Femur (tissue), 1 donor: ENCODE measurements at places on chromosomes 2 and 18.

- DNase-seq: no peak
Observed at GRCh38 chr2:200624026-200624425, 38.2 kb downstream of the AOX1 start.

GRCh38 chr18:63262369-63263335, 56.9 kb downstream of the BCL2 start:
- peak; percentile 58 for DNase-seq

DNA sequence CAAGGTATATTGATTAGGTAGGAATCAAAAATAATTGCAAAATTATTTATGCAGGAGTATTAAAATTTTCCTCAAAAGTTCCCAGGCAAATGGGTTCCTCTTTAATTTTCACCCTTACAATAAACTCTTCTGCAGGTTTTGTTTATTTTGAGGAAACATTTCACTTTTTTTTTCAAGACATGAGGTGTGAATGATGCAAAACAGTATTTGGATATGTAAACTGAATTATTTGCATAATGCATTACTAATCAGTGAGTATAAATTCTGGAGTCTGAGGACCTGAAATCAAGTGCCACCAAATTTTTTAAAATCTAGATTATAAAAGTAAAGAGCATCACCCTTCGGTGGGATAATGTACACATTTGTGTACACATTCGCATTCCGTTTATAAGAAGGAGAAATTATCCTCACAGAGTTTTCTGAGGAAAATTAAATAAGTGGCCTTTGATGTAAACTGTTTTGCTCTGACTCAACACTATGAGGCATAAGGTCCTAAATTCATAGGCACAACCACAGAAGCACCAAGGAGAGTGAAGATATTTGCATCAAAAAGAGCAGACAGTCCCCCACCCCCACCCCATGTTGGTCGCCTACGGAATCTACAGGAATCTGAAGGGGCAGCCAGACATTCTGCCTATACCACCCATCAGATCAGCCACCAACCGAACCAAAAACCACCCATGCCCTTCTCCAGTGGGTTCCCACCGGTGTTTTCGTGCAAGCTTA, 33.1 kb downstream of the BCL11A start:
- no peak for DNase-seq

DNA sequence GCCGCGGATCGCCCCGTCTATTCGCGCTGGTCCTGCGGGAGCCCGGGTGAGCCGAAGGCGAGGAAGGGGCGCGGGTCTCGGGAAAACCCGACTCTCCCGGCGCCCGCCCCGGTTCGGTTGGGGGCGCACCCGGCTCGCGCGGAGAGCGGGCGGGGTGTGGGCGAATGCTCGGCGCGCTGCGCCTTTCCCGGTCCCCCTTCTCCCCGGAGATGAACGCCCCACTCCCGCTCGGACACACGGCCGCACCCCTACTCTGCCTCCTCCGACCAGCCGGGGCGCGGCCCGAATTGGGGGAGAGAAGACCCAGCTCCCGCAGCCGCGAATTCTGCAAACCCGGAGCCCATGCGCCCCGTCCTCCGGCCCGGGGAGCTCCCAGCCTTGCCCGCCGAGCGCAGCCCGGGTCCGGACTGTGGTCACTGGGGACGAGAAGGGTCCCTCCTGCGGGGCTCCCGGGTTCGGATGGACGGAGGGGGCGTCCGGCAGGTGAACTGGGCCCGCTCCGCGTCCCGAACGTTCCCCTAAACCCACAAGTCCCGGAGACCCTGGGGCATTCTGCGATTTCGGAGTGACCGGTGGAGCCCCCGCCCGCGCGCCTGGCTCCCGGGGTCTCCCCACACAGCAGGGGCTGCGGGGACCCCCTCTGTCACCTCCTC, 734 bp downstream of the KCNG2 start:
- DNase-seq: no peak

- DNase-seq: no peak
Observed at GRCh38 chr2:159468257-159468656, 148.1 kb downstream of the BAZ2B start.

- no peak for DNase-seq
Observed at GRCh38 chr18:57063601-57064103, 83.2 kb upstream of the BOD1L2 start.

DNA sequence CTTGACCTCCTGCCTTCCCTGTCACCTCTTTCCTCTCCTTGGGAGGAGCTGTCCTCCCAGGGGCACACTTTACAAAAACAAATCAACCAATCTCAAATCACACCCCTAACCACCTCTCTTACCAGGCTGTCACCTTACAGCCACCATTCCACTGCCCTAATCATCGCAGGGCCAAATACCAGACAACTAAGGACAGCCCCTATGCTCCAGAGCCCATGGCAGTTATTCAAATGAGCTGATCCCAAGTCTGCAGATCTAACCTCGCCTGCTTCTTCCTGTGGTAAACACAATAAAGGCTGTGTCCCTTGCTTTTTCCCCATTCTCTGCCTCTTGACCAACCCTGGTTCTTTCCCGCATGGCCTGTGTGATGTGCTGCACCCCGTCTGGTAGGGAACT, 154.2 kb upstream of the CNTNAP5 start:
- DNase-seq: no peak

GRCh38 chr18:45439851-45440645, 175.2 kb upstream of the SLC14A2 start:
- no peak for DNase-seq

DNA sequence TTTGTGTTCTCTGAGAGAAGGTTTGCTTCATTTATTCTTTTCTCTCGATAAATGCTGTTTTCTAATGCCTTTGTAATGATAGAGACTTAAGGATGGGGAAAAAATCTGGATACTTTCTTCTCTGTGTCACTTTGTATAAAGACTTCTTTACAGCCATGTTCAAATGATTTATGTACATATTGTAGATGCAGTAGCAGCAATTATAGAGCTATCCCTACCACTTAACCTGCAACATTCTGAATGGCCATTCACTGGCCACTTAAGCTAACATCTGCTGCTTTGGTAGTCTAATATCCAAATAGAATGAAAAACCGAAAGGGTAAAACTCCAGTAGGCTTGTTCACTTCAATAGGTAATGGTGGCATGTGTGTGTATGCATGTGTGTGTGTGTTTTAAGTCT, 97.8 kb downstream of the CSRNP3 start:
- DNase-seq: no peak

GRCh38 chr2:205759257-205759656, 77.0 kb downstream of the NRP2 start:
- DNase-seq: no peak

- peak; percentile 51 for DNase-seq
Observed at GRCh38 chr18:2906704-2907549, 60.1 kb downstream of the EMILIN2 start.

GRCh38 chr2:10414591-10414990, 33.5 kb downstream of the ODC1 start:
- DNase-seq: peak; percentile 64

GRCh38 chr18:23683671-23684070, 5.6 kb upstream of the LAMA3 start:
- DNase-seq: no peak

DNA sequence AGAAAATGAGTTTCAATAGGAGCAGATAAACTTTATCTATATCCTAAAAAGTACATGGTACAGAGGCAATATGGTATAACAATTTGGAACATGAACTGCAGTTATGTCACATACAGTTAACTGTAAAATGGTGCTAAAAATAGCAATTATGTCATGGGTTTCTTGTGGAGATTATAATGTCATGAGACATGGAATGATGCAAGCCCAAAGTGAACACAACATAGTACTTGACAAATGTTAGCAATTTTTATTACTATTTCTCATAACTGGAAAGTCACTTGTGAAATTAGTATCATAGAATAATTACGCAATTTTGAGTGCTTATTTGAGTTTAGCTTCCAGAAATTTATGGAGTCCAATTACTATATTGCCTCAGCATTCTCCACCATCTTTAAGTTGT, 1263.4 kb downstream of the DSC3 start:
- DNase-seq: no peak

- no peak for DNase-seq
Observed at GRCh38 chr2:39159283-39159682, 38.4 kb upstream of the SOS1 start.

DNA sequence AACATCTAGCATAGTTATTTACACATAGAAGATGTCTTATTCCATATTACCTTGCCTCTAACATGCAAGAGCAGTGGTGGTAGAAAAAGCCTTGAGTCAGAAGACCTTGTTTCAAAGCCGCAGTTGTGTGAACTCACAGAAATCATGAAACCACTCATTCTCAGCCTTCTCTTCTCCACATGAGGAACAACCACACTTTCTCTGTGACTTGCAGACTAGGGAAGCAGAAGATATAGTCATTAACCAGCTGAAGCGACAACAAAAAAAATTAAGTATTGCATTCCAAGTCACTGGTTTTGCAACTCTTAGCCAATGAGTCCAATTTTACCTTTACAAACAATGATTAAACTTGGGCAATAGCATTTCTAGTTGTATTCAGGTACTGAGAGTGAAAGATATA, 19.0 kb downstream of the TWSG1 start:
- DNase-seq: no peak

DNA sequence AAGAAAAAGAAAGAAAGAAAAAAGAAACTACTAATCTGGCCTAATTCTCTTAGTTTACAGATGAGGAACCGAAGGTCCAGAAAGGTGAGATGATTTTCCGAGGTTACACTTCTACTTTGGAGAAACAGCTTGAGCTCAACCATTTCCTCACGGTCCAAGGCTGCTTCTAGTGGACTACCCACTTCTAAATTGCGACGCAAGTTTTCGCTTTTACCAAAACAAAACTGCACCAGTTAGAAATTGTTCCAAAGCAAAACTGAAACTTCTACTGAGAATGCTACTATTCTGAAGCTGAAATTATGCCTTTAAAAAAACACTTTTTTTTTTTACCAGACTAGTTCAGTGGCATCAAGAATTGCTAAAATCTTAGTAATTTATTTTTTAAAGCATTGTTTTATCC, 101.6 kb downstream of the INO80D start:
- no peak for DNase-seq

DNA sequence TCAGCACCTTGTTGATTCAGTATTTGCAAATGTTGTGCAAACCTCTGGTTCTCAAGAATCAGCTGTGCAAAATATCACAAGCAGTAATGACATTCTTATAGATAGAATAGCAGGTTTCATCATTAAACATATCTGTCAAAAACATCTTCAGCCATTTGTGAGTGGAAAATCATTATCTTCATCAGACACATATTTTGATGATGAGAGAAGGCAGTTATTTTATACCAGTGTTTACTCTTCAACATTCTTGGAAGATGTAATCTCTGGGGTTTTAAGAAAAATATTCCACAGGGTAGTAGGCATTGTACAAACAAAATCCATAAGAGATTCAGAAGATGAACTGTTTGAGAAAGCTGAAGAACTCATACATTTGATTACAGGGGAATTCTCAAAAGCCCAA, 64.3 kb downstream of the FSIP2 start:
- no peak for DNase-seq

- no peak for DNase-seq
Observed at GRCh38 chr2:105571445-105571987, 172.7 kb upstream of the FHL2 start.

DNA sequence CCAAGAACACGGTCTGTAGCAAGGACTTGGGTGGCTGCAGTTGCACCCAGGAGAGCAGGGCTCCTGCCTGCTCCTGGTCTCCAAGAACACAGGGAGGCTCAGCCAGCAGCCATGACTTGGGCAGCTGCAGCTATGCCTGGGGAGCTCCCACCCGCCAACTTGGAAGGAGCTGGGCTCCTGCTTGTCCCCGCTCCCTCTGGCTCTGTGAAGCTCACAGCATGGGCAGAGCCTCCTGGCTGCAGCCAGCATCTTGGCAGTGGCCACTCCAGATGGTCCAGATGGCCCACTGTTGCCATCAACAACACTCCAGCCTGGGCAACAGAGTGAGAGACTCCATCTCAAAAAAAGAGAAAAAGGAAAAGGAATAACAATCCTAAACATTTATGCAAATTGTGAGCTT, 5.2 kb downstream of the ZSCAN30 start:
- DNase-seq: no peak

DNA sequence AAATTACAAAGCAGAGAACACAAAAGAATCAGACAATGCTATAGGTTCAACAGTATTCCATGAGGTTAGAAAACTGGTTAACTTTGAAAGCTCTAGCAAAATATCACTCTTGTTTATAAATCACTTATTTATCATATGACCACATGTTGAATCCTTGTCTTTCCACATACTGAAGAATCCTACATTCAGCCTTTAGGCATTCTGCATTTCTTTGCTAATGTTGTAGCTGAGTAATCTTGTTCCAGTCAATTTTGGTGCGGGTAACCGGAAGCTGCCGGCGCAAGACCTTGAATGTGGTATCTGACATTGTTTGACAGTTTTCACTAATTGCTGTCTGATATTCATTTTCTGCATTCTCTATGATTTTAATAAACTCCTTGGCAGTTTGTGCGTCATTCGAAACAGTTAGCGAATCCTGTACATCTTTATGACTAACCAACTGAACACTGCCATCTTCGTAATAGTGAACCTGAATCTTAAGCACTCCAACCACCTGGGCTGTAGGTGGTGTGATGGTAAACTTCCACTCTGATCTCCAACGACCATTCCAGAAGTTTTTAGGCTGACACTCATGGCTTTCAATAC, 154.1 kb downstream of the BAZ2B start:
- no peak for DNase-seq

DNA sequence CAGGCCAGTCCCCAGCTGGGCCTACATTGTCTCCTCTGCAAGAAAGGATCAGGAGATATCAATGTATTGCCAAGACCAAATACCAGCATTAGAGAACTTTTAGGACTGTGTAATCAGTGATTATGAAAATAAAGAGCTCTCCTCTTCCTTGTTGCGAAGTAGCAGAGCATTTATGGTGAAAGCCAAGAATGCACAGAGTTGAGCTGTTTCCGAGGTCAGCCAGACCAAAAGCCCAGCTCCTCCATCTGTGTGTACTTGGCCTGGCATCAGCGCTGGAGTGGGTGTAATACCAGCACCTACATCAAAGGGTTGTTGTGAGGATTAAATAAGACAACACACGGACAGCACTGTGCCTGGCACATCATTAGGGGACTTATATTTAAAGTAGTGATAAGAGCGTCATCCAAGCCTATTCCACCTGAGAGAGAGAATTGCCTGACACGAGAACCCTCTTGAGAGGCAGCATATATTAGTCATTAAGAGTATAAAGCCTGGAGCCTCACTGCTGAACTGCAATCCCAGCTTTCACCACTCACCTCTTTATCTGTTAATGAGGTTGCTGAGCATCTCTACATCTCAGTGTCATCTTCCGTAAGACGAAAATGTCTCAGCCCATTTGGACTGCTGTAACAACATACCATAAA, 7.4 kb upstream of the SLC16A14 start:
- no peak for DNase-seq

DNA sequence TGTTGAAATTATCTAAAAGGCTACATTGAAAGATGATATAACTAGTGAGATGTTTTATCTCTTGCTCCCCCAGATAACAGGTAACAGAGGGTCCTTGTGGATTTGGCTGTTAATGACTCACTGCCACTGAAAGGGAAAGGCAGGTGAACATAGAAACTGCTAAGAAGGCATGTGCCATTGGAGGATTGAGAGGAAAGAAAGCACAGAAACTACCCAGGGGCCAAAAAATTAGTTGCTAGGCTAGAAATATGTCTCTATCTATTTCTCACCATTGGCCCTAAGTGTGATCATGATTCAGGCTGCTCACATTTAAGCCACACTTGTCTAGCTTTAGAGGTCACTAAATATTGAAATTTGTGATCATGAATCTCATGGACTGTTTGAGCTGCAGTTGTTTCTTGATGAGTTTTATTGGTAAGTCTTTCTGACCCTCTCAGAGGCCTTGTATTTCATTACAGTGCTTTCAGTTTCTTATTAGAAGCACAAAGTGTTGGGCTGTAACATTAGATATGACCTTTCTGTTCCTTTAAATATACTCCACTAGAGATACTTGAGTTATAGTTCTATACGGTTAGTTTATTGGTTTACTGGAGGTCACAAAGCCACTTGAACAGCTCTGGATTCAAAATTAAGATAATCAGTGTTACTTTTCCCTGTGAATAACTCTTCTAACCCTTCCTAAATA, 26.2 kb downstream of the NAB1 start:
- DNase-seq: no peak
